ENCODE measurements at places on chromosomes 6 and 20. TPM values are rescaled to one million over a fixed set of nuclear protein-coding genes. Genes with fewer than 3 reads are reported as not detected.

DNA sequence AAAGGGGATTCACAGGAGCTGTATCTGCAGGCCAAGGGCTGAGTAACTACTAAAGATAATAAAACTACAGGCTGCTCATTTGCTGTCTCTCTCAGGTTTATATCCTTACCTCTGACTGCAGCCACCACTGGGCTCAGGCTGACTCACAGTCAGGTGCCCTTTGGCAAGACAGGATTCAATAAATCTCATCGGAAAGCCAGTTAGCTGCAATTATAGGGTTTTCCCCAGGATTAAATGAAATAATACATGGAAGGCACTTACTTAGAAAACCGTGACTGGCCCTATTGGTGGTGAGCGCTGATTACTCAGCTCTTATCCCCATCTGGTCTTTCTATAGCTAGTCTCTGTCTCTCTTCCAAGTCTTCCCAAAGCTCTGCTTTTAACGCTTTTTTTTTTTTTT, 26.4 kb downstream of the RMND1 start:
- H3K27ac ChIP-seq = no peak overlapping the region
- DNase-seq = no peak
- no peak overlapping the region for H3K4me3 ChIP-seq
- H3K4me1 ChIP-seq = no peaks in the 10 kb centered on the region
- H3K27me3 ChIP-seq = no peaks in the 10 kb centered on the region

DNA sequence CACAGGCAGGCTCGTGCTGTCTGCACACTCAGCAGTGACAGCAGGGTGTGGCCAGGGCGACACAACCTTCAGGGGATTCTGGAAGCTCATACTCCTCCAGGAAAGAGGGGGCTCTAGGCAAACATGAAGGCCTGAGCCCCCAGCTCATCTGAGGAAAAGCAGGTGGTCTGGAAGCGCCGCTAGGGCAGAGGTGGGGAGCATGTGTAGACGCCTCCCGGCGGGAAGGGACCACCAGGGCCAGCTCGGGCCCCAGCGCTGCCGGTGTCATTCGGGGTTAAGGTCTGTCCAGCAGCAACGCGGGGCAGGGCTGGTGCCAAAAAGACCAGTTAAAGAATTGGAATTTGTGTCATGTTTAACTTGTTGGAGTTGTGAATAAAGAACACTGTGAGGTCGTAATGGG, 39.3 kb upstream of the SYNJ2 start:
- no peaks in the 10 kb centered on the region for H3K27me3 ChIP-seq
- H3K27ac ChIP-seq = no peak overlapping the region
- no peak for DNase-seq
- H3K36me3 ChIP-seq = peaks cover 15% of the 10 kb centered on the region
- no peak overlapping the region for H3K4me3 ChIP-seq

DNA sequence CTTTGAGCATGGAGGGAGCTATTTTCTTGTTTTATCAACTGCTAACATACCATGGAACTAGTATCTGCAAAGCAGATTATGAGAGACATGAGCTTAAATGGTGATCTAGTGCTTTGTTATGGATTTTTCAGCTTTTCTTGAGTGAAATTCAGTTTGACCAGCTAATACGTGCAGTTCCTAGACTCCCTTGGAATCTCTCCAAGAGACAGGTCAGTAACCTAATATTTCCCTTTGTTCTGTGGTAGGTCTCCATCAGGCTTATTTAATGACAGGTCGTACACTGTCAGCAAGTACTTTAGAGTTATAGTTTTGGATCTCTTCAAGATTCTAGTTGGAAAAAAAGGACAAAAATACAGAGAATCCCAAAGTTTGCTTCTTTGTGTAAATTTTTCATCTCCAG, 43.9 kb downstream of the HDAC2 start:
- H3K4me3 ChIP-seq = no peak overlapping the region
- DNase-seq = no peak
- H3K36me3 ChIP-seq = no peaks in the 10 kb centered on the region
- no peak overlapping the region for H3K27ac ChIP-seq

- no peak overlapping the region for H3K4me3 ChIP-seq
- no peaks in the 10 kb centered on the region for H3K27me3 ChIP-seq
- H3K4me1 ChIP-seq = no peaks in the 10 kb centered on the region
- H3K27ac ChIP-seq = no peak overlapping the region
- no peaks in the 10 kb centered on the region for H3K36me3 ChIP-seq
- no peak for DNase-seq
Observed at GRCh38 chr6:71080826-71081225, 124.0 kb upstream of the B3GAT2 start.

DNA sequence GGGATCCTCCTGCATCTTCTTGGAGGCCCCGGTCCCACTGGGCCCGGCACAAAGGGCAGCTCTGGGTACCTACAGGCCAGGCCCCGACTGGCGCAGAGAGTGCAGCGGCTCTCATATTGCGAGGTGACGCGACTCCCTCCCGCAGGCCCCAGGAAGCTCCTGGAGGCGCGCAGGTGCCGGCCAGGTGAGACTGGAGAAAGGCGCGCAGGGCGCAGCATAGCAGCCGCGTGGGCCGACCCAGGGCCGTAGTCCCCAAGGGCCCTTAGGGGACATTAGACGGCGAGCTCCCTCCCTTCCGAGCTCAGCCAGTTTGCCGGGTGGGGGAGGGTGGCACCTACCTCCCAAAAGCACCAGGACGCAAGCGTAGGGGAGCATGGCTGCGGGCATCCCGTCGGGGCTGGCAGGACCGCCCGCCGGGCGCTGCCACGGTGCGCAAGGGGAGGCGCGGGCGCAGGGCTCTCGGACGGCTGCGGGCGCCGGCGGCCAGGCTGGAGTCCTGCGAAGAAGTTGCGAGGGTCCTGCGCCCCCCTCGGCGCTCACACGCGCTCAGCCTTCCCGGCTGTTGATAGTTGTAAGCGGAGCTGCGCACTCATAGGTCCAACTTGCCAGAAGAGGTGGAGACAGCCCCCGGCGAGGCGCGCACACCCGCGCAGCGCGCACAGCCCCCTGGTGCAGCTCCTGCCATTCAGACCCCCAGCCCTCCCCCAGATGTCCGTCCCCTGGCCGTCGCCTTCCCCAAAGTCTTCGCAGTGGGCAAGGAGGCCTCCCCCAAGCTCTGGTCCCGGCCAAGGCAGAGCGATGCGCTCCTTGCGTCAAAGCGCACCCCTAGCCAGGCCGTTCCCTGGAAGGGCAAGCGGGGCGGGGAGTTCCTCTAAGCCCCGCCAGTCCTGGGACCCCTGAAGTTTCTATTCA, 622 bp downstream of the APCDD1L start:
- H3K4me1 ChIP-seq = no peaks in the 10 kb centered on the region
- H3K27me3 ChIP-seq = peaks cover 7% of the 10 kb centered on the region
- H3K36me3 ChIP-seq = no peaks in the 10 kb centered on the region
- DNase-seq = no peak
- H3K4me3 ChIP-seq = no peak overlapping the region

GRCh38 chr20:43939762-43940121, 25.1 kb downstream of the TOX2 start:
- no peak overlapping the region for H3K27ac ChIP-seq
- no peaks in the 10 kb centered on the region for H3K36me3 ChIP-seq
- peaks cover 61% of the 10 kb centered on the region for H3K4me1 ChIP-seq
- no peak overlapping the region for H3K4me3 ChIP-seq
- no peaks in the 10 kb centered on the region for H3K27me3 ChIP-seq

GRCh38 chr20:37144856-37145404, 34.2 kb upstream of the RPN2 start:
- DNase-seq = no peak
- no peaks in the 10 kb centered on the region for H3K4me1 ChIP-seq
- no peak overlapping the region for H3K27ac ChIP-seq
- H3K36me3 ChIP-seq = no peaks in the 10 kb centered on the region
- H3K27me3 ChIP-seq = no peaks in the 10 kb centered on the region
- H3K4me3 ChIP-seq = no peak overlapping the region

DNA sequence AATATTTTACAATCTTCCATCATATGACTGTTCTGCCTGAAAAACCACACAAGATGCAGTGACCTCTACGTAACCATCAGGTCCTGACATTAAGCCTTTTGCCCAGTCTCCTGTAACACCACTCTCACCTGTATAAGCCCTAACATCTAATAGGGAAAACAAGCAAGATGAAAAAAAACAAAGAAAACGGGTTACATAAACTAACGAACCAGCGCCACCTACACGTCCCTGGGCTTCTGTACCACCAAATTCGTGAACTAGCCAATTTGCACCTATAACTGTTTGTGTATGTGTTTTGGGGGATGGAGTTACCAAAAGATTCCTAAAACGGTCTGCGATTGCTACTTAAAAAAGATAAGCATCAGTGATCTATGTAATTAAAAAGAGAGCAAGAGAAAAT, 70.2 kb downstream of the BLOC1S5 start:
- DNase-seq = no peak
- H3K4me1 ChIP-seq = no peaks in the 10 kb centered on the region
- H3K27me3 ChIP-seq = no peaks in the 10 kb centered on the region
- no peaks in the 10 kb centered on the region for H3K36me3 ChIP-seq

DNA sequence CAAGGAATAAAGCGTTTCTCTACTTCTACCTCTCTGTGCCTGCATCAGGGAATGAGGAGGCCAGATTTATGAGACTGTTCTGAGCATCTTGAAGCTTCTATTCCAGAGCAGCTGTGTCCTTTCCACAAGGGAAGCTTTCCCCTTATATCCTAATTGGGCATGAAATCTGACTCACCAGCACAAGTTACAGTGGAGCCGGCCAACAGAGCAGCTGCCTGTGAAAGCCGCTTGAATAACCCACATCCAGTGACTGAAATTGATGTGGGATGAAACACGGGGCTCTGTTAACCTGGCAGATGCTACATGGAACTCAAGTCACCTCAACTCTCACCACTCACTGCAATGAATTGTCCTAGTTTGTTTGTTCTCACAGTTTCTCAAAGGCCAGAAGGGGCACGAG, 400.3 kb downstream of the TFAP2A start:
- no peak overlapping the region for H3K27ac ChIP-seq
- H3K4me1 ChIP-seq = no peaks in the 10 kb centered on the region
- no peak overlapping the region for H3K4me3 ChIP-seq
- DNase-seq = no peak

GRCh38 chr20:23289249-23289648, 61.3 kb upstream of the NXT1 start:
- H3K4me3 ChIP-seq = no peak overlapping the region
- H3K27me3 ChIP-seq = no peaks in the 10 kb centered on the region
- no peaks in the 10 kb centered on the region for H3K4me1 ChIP-seq
- H3K36me3 ChIP-seq = no peaks in the 10 kb centered on the region
- no peak for DNase-seq

GRCh38 chr6:147078106-147078505, 126.1 kb upstream of the STXBP5 start:
- no peak for DNase-seq
- H3K27me3 ChIP-seq = no peaks in the 10 kb centered on the region
- H3K4me3 ChIP-seq = no peak overlapping the region
- no peak overlapping the region for H3K27ac ChIP-seq
- no peaks in the 10 kb centered on the region for H3K4me1 ChIP-seq

DNA sequence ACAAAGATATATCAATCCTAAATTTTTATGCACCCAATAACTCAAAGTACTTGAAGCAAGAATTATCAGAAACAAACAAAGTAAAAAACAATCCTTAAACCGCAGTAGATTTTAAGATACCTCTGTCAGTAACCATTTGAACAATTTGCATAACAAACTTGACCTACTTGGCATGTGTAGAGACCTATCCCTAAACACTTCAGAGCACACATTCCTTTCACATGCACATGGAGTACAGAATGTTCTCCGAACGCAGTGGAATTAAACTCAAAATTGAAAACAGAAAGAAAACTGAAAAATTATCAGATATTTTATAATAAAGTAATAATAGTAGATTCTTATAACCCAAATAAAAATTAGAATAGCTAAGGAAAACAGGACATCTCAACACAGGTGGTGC, 162.6 kb upstream of the THBS2 start:
- H3K36me3 ChIP-seq = no peaks in the 10 kb centered on the region
- no peaks in the 10 kb centered on the region for H3K27me3 ChIP-seq
- H3K4me3 ChIP-seq = no peak overlapping the region
- H3K27ac ChIP-seq = no peak overlapping the region

DNA sequence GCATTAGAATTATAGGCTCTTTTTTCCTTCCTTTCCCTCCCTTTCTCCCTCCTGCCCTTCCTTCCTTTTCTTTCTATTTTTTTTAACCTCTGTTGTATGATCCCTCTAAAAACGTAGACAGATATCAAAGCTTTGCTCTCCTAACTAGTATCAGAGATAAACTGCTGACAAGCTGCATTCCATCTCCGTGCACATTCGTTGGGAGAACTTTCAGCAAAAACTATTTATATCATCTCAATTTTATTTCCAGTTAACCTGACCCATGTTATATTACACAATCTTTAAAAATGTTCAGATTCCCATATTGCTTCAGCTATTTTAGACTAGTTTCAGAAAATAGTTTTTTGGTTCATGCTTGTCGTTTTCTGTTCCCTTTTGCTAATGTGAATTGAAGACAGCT, 47.3 kb downstream of the RNF217 start:
- no peak for DNase-seq
- H3K27ac ChIP-seq = no peak overlapping the region
- no peaks in the 10 kb centered on the region for H3K4me1 ChIP-seq
- no peak overlapping the region for H3K4me3 ChIP-seq
- no peaks in the 10 kb centered on the region for H3K36me3 ChIP-seq
- no peaks in the 10 kb centered on the region for H3K27me3 ChIP-seq

GRCh38 chr20:20362774-20363433, 5.0 kb upstream of the INSM1 start:
- H3K4me1 ChIP-seq = peaks cover 12% of the 10 kb centered on the region
- H3K27ac ChIP-seq = no peak overlapping the region
- no peak for DNase-seq
- H3K4me3 ChIP-seq = no peak overlapping the region

DNA sequence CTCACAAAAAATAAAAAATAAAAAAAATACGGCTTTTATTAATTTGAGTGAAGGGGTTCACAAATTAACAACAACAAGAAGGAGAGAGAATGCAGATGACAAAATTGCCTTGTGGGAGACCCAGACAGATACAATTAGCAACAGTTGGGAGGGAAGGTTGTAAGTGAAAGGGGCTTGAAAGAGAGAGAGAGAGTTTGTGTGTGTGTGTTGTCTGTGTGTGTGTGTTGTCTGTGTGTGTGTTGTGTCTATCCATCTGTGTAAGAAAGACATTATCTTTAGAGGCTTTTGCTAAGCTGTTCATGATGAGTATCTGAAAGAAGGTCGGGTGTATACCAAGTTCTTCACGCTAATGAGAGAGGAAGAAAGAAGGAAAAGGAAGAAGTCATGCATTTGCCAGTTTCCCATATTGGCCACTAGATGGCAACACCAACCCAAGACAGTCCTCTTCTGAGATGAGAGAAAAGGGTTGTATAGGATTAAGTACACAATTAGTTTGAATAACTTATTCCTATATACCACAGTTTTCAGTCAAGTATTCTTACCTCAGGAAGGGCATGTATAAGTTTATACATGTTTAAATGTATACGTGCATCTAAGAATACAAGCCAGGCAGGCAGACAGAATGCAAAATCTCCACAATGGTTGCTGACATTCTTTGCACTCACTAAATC, 63.7 kb upstream of the CD2AP start:
- peak overlapping the region; percentile 1 for H3K27ac ChIP-seq
- H3K4me3 ChIP-seq = peak overlapping the region; percentile 46
- DNase-seq = peak; percentile 56
- H3K27me3 ChIP-seq = no peaks in the 10 kb centered on the region
- peaks cover 21% of the 10 kb centered on the region for H3K4me1 ChIP-seq

GRCh38 chr6:122014961-122015360, 384.5 kb upstream of the HSF2 start:
- H3K27ac ChIP-seq = no peak overlapping the region
- no peak for DNase-seq
- no peak overlapping the region for H3K4me3 ChIP-seq
- no peaks in the 10 kb centered on the region for H3K36me3 ChIP-seq
- no peaks in the 10 kb centered on the region for H3K4me1 ChIP-seq
- H3K27me3 ChIP-seq = no peaks in the 10 kb centered on the region

The COL9A1 gene
- total RNA-seq = not detected

The EEF1A1 gene
- 15,632 TPM for total RNA-seq

The TPBG gene
- total RNA-seq = 1.00 TPM

The TCF15 gene
- total RNA-seq = not detected

The GCNT2 gene
- total RNA-seq = 4.2 TPM

The CEP57L1 gene
- 5.7 TPM for total RNA-seq

The MYO6 gene
- 4.4 TPM for total RNA-seq
